Activated CD8-positive, alpha-beta memory T cell treated with anti-CD3 and anti-CD28 coated beads, Interleukin-2, amount 50 U/mL, for 4 hours (primary cell): ENCODE measurements at places on chromosomes 1 and 21.

- DNase-seq: no peak
Observed at GRCh38 chr21:31115249-31115648, 77.0 kb upstream of the KRTAP19-8 start.

DNA sequence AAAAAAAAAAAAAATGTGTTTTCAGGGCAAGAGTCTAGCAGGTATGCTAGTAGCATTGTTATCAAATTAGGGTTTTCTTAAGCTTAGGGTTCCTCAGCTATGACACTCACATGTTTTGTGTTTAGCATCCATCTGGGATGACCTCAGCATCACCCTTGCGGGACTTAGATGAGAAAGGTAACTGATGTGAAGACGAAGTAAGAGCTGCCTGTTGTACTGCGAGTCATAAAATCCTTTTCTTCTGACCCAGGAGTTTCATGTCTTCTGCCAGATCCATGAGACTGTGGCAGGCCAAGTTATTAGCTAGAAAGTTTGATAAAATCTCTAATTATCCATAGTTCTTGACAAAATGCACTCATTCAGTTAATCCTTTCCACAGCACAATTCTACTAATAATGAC is 1251.1 kb downstream of the AMY1C start:
- DNase-seq: no peak

DNA sequence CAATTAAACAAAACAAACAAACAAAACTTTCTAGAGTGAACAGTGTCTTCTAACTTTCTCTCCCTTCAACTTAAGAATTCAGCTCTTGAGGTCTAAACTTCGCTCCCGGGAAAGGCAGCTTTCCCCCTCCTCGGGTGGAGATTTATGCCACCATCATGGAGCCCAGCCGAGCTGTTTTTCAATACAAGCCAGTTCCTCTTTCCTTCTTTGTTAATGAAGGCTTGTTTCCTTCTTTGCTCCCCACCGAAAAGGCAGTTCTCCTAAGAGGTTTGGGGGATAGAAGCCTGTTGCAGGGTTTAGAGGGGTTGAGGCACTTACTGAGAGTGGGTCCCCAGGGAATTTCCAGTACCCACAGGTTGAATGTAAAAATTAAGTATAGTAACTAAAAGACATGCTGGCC is 26.5 kb downstream of the OLIG1 start:
- no peak for DNase-seq

- DNase-seq: no peak
Observed at GRCh38 chr1:111857194-111857651, 101.5 kb downstream of the DDX20 start.

DNA sequence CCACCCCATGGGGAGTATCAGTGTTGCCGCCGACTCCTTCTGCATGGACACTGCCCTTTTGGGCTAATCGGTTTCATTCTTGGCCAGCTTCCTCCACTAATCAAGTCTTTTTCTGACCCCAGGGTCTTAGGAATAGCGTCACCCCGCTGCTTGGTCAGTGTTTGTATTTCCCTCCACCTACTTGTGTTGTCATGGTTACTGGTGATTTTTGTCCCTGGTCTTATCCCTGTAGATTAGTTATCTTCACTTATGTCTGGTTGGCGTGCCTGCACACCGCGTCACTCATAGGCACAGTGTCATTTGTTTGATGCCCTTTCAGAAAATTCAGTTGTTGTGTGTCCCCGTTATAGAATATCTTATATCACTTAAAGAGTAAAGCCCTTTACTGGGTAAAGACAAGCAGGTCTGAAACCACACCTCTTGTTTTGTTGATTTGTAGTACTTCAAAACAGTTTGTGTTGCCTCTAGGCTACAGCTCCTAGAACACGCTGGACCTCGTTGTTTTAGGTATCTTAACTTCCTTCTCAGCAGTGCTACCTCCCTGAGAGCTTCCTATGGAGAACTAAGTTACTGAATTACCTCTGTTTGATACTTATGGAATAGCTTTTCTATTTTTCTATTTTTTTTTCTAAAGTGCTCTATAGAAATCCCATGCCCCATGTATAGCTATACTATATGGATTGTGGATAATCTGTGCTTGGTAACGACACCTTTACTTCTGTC is 868 bp downstream of the PPP1R12B start:
- DNase-seq: no peak

DNA sequence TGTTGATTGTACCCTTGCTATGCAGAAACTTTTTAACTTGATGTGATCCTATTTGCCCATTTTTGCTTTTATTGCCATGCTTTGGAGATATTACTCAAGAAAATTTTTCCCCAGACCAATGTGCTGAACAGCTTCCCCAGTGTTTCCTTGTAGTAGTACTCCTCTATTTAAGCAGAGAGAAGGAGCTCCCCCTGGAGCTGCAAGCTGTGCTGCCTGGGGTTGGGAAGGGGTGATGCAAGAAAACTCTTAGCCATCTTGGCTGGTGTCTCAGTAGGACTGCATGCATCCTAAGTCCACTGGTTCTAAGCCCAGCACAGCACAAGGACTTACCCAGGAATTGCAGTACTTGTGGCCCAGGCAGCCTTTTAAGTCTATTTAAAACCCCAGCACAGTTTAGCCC is 121.6 kb downstream of the NTMT2 start:
- no peak for DNase-seq

GRCh38 chr1:62826901-62827300 is 43.0 kb downstream of the ATG4C start:
- no peak for DNase-seq

GRCh38 chr1:168861421-168862004 is 132.5 kb upstream of the DPT start:
- no peak for DNase-seq

DNA sequence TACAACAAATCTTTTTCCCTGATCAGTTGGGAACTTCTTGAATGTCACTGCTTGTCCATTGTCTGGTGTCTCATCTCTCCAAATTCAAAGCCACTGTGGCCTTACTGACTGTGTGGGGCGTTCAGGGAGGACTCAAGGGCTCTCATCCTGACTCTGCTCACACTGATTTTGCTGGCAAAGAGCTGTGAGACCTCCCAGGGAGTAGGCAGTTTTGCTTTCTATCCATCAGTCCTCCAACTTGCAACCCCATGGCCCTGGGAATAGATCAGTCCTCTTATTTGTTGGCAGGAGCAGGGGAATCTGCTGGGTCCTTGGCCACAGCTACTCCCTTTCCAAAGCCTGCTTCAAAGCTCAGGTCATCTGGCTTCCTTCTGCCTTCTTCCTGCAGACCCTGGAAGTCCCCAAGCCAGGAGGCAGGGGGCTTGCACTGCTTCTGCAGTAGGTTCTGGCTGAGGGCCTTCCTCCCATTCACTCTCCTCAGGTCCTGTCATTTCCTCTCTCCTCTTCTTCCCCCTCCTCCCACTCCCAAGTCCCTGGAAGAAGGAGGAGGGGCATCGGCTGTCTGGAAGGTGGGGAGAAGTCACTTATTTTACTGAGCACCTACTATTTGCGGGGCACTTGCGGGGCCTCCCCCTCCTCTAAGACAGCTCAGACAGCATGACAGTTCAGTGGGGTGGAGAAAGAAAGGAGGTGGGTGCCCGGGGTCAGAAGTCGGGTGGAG is 876 bp upstream of the NAV1 start:
- DNase-seq: no peak

DNA sequence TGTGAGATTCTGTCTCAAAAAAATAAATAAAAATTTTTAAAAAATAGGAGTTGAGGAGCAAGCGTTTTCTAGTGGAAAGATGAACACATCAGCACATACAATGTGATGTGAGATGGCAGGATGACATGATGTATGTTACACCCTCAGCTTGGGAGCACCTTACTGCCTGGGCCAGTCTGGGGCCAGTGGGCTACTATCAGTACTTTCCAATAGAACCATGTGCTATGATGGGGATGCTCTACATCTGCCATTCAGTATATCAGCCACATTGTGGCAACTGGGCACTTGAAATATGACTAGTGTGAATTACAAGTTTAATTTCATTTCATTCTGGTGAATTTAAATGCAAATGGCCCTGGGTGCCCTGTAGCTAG is 156.0 kb downstream of the PGBD5 start:
- no peak for DNase-seq

GRCh38 chr1:203599875-203600781 is 26.5 kb upstream of the ATP2B4 start:
- no peak for DNase-seq

DNA sequence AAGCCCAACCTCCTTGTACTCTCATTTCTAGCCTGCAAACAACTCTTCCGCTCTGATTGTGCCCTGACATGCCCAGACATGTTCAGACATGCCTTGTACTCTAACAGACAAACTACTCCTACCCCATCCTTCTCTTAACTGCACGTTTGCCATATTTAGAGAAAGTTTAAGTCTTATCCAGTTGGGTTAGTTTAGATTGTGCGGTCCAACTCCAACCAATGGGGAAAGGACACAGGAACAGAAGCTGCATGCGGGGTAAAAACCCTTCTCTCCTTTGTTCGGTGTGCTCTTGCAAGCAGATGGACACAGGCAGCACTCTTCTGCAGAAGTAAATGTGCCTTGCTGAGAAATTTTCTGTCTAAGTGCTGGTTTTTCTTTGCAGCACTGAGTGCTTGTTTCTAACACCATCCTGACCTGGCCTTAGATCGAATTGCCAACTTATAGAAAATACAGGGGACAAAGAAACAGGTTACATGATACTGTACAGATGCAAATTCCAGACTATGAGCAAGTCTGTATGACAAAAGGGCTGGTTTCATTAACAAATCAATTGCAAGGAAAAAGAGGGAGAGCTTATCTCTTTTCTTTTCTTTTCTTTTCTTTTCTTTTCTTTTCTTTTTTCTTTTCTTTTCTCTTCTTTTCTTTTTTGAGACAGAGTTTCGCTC is 35.8 kb upstream of the IFNGR2 start:
- no peak for DNase-seq

GRCh38 chr1:153506831-153507413 is 28.9 kb downstream of the S100A6 start:
- no peak for DNase-seq

DNA sequence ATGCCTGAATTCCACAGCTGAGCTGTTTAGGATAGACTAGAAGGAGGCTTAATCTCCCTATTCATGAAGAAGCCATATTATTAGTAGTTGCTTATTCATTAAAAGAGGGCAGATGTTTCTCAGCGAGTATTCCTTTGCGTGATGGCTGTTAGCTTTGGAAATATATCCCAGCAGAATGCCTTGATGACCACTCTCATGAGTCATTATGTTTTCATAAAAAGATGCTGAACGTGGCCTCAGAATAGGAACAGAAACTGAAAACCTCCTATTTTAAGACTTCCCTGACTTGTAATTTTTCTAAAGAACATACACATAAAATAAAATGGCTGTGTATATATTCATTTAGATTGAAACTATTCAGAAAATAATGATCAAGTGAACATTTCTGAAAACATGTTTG is 9.6 kb upstream of the PLA2G4A start:
- DNase-seq: no peak

- DNase-seq: no peak
Observed at GRCh38 chr1:197677752-197678295, 97.5 kb downstream of the DENND1B start.

DNA sequence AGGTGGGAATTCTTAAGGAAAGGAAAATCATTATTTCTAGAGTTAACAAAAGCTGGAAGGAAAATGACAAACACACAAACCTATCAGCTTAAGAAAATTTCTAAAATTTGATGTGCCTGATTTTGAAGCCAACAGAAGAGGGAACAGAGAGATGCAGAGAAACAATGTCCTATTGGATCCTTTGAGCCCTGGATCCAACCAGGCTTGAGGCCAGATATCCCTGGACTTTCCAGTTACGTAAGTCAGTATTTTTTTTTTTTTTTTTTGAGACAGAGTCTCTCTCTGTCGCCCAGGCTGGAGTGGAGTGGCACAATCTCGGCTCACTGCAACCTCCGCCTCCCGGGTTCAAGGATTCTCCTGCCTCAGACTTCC is 648.9 kb downstream of the KIF26B start:
- DNase-seq: no peak

- DNase-seq: no peak
Observed at GRCh38 chr1:75543705-75544104, 67.2 kb downstream of the SLC44A5 start.

GRCh38 chr1:35622510-35623178 is 18.7 kb downstream of the PSMB2 start:
- DNase-seq: no peak

DNA sequence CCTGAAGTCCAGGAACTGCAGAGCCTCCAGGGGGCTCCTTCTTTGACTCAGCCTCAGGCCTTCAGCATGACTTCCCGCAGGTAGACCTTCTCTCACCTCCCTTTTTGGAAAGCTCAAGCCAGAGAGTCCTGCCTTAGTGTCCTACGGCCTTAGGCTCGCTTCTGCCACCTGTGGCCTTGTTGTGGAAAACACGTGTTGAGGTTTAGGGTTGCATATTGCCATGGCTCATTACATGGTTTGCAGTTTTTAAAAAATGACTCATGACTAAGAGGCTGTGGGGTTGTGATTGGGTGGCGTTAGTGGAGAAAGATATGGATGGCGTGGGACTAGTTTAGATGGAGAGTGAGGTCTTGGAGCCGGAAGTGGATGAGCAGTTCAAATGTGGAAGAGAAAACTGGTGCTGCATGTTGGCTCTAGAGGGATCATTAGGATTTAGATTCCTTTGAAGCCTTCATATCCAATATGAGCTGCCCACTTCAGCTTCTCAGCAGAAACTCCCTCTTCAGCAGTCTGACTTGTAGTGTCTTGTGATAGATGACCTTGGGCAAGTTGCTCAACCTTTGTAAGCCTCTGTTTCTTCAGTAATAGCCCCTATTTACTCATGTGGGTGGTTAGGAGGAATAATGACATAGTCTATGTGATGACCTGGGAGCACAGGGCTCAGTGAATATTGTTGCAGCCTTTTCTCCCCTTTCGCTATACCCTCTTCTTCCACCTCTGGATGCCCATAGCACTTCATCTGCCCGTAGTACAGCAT is 6.5 kb upstream of the FGGY start:
- DNase-seq: no peak

DNA sequence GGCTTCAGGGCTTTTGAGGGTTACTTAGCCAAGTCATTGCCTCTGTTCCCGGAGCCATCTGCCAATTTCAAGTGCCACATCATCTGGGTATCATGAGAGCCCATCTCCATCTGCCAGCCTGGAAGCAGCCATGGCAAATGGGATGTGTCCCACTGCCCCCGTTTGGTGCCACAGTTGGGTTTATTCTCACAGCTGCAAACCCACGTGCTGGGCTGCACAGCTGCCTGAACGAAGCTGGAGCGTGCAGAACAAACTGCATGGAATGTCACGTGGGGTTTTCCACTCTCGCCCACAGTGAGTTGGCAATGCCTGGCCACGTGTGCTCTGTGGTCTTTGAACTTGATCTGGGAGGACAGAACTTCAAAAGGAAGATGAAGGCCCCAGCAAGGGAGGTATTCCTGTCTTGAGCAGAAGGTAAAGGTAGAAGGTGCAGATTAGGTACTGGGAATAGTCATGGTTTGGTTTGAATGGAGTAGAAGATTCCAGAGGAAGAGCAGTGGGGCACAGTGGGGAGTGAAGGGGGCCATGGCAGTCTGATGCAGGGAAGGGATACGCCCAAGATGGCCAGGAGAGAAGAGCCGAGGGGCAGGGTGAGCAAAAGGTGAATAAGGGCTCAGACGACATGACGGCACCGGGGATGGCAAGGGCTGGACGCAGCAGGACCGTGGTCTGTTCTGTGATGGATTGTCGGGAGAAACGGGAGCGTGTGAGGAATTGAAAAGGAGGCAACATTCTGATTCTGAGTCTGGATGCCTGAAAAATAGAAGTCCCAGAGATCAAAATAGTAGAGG is 222.0 kb downstream of the KAZN start:
- no peak for DNase-seq

GRCh38 chr1:59314776-59315528 is 18.1 kb downstream of the FGGY start:
- DNase-seq: no peak
